ENCODE measurements at places on chromosomes 12 and 14.
A peak's percentile ranks its signal among the peaks of the same experiment; 100 is the strongest.

DNA sequence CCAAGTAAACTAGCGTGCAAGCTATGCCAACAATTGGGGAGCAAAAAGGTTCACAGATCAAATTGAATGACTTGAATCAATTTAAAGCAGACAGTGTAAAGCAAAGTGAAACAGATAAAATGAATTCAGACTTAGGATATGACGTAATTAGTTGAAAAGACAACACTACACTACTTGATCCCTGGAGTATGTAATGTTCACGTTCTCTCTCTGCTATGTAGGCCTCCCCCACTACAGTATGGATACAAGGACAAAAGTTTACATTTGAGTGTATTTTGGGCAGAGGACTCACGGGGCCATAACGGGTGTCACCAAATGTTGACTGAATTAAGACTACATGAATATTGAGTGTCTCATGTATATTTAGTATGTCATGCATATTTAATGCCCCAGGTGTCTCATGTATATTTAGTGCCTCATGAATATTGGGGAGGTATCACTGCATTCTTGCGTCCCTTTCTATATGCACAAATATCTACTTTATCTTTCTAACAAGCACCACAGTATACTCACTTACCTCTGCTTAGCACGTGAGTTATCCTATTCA is 44.5 kb downstream of the RERGL start:
- DNase-seq, result no peak

GRCh38 chr14:78254911-78255461 is 84.8 kb downstream of the NRXN3 start:
- no peak for DNase-seq

GRCh38 chr12:66080791-66081190 is 49.8 kb downstream of the LLPH start:
- DNase-seq, result no peak

GRCh38 chr12:128852026-128852698 is 1.1 kb upstream of the GLT1D1 start:
- no peak for DNase-seq

GRCh38 chr12:119334430-119335170 is at the start of gene CCDC60:
TSS of gene CCDC60 (plus strand) at chr12:119334729. CDS start at chr12:119335177, 448 bp downstream.
- no peak for DNase-seq

GRCh38 chr12:123160801-123161487 is 10.1 kb upstream of the PITPNM2 start:
- DNase-seq, result no peak

- no peak for DNase-seq
Measured at GRCh38 chr14:96843137-96843536, 46.0 kb downstream of the VRK1 start.

DNA sequence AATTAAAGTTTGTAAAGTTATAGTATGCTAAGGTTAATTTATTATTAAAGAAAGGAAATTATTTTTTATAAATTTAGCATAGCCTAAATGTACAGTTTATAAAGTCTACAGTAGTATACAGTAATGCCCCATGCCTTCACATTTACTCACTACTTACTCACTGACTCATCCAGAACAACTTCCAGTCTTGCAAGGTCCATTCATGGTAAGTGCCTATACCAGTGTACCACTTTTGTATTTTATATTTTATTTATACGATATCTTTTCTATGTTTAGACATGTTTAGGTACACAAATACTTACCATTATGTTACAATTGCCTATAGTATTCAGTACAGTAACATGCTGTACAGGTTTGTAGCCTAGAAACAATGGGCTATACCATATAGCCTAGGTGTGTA is 95.1 kb upstream of the GRIN2B start:
- DNase-seq, result no peak

GRCh38 chr12:124863416-124864325 is at the start of gene SCARB1:
TSS of gene SCARB1 (minus strand) at chr12:124863864. CDS start at chr12:124863720, 144 bp downstream.
- DNase-seq, result no peak

GRCh38 chr12:75870878-75871277 is 160.7 kb downstream of the PHLDA1 start:
- DNase-seq, result no peak

DNA sequence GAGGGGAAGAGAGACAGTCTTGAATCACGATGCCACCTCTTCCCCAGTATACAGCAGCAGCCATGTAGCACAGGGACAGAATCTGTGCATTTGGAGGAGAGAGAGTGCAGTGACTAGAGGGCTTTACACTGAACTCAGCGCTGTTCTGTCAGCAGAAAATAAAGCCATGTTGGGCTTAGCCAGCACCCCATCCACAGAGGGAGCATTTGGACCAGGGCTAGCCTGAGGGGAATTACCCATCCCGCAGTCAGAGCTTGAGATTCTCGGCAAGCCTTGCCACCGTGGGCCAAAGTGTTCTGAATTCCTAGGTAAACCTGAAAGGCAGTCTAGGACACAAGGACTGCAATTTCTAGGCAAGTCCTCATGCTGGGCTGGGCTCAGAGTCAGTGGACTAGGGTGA is 120.4 kb upstream of the CNOT2 start:
- DNase-seq, result no peak

- DNase-seq, result no peak
Measured at GRCh38 chr14:103057028-103057371, 349 bp downstream of the CDC42BPB start.

- no peak for DNase-seq
Measured at GRCh38 chr14:92259613-92260357, 63.2 kb upstream of the SLC24A4 start.

DNA sequence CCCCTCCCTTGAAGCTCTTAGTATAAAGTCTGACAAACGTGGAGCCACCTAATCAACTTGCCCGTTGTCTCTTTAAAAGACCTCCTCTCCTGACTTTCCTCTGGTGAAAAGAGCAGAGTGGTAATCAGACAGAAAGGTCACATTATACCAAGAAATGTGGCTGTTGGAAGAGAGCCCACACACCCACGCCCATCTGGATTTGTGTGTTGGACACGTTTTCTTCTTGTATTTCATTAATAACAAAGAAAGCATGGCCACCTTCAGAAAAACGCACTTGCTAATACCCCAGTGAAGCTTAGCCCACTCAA is 41.3 kb downstream of the CCDC60 start:
- DNase-seq, result no peak

DNA sequence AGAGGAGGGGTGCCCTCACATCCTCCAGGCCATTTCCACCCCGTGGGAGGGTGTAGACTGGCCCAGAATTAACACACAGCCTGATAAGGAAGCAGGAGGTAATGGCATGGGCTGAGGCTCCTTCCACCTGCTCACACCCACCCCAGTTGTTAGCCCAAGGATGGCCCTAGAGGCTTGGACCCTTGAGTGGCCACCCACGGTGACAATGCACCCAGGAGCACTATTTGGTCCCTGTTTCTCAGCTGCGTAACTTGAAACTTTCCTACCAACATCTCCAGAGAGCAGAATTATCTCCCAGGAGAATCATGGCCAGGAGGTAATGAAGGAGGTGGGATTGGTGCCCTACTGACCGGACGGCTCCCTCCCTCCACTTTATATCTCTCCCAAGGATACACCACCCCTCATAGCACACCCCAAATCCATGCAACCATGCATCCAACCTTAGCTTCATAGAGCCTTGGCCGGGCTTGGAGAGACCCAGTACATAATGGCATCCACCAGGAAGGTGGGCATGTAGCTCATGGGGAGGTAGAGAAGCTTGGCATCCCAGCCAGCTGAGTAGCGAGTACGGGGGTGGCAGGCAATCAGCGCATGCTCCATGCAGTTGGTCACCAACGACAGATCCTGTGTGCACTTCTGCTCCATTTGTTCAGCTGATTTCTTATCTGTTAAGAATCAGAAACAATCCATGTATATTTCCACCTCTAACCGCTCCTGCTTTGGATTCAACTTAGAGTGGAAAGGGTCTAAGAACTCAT is 5.6 kb downstream of the RDH16 start:
- no peak for DNase-seq

DNA sequence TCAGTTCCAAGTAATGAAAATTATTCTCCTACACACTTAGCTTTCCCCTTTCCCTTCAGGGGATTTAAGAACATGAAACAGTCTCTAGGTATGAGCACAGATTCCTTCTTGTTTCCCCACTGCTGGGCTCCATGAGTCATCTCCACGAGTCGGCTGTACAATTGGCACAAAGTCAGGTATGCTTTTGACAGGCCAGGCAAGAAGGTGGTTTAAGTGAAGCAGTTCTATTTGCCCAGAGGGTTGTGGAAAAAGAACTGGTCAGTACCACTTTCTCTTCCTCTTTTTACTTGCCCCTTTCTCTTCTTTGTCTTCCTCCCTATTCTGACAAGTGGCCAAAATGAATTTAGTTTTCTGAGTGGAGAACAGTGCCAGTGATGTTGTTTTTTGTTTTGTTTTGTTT is 16.3 kb downstream of the DYNC1H1 start:
- DNase-seq, result peak; percentile 87

GRCh38 chr12:19190292-19191031 is 60.9 kb downstream of the PLEKHA5 start:
- no peak for DNase-seq

- DNase-seq, result no peak
Measured at GRCh38 chr14:50095895-50096294, 20.5 kb downstream of the VCPKMT start.

DNA sequence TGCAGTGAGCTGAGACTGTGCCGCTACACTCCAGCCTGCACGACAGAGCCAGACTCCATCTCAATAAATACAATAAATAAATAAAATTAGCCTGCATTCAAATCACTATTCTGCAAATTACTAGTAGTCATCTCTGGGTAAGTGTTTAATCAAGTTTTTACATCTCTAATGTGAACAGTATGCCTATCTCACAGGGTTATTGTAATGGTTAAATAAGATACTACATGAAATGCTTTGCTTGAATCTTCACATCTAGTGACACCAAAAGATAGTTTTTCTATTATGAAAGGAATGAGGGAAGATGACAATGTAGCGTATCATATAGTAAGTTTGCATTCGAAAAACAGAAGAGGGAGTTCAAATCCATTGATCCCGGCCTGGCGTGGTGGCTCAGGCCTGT is 2.1 kb downstream of the SRSF9 start:
- no peak for DNase-seq

- no peak for DNase-seq
Measured at GRCh38 chr12:5989621-5990020, 44.6 kb upstream of the ANO2 start.

DNA sequence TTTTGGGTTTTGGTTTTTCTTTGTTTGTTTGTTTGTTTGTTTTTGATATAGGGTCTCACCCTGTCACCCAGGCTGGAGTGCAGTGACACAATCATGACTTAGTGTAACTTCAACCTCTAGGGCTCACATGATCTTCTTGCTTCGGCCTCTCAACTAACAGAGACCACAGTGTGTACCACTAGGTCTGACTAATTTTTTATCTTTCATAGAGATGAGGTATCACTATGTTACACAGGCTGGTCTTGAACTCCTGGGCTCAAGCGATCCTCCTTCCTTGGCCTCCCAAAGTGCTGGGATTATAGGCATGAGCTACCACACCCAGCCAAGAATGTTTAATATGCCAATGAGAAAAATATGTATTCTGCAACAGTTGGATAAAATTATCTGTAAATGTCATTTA is 29.6 kb upstream of the USP15 start:
- no peak for DNase-seq

GRCh38 chr12:101957252-101957959 is 80.0 kb downstream of the DRAM1 start:
- no peak for DNase-seq

DNA sequence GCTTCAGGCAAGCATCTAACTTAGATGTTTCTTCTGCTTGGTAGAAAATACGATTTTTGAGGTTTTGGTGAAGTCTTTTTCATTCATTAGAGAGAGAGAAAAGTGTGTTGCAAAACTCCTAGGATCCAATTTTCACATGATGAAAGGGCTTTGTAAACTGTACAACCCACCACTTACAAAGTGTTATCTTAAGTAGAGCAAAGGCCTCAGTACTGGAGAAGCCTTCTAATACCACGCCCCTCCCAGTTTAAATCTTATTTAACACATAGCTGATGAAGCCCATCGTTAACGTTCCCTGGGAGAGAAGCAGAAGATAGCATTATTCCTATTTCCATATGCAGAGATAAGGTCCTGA is 869 bp downstream of the APOLD1 start:
- no peak for DNase-seq

DNA sequence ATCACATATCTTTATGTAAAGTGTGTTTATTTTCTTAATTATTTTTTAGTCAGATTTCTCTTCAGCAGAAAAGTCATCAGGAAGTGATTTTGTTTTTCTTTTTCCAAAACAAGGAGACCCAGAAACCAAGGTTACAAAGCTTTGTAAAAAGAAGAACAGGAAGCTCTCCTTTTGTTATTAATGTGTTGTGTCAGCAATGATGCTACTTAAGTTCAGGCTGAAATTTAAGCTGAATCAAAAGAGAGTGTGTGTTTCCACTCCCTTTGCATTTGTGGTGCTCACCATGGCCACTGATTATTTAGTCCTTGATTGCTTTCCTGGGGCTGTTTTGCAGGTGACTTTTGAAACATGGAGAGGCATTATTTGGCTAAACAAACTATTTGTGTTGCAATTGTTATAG is 155.3 kb upstream of the ATP2B1 start:
- DNase-seq, result no peak

DNA sequence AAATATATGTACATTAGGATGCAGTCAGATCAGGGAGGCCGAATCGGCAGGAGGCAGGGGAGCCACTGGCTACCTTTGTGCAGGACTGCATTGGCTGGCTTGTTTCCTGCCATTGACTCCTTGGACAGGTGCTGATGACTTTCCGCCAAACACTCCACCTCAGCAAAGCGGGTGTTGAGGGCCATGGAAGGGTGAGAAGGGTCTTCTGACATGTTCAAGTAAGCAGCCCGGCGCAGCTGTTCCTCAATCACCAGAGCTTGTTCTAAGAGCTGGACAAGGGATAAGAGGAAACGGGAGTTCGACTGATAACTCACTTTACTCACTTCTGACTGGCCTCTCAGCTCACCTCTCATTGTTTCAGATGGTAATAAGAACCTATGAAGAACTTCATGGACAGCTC is 4.9 kb upstream of the NOP2 start:
- DNase-seq, result no peak

Measured in Panc1 (cell line).